Glutamatergic neuron (in vitro differentiated cells): ENCODE measurements at places on chromosomes 12 and 14.

GRCh38 chr14:90624227-90624626 is 192.0 kb downstream of the TTC7B start:
- peaks cover 21% of the 10 kb centered on the region for H3K4me1 ChIP-seq
- H3K36me3 ChIP-seq = peaks cover 9% of the 10 kb centered on the region
- no peak overlapping the region for H3K4me3 ChIP-seq
- H3K27ac ChIP-seq = peak overlapping the region; percentile 81

- peaks cover 9% of the 10 kb centered on the region for H3K4me1 ChIP-seq
- H3K36me3 ChIP-seq = no peaks in the 10 kb centered on the region
- no peak overlapping the region for H3K27ac ChIP-seq
- no peaks in the 10 kb centered on the region for H3K27me3 ChIP-seq
- H3K4me3 ChIP-seq = no peak overlapping the region
Measured at GRCh38 chr14:103880348-103881267, 33.2 kb upstream of the PPP1R13B start.

DNA sequence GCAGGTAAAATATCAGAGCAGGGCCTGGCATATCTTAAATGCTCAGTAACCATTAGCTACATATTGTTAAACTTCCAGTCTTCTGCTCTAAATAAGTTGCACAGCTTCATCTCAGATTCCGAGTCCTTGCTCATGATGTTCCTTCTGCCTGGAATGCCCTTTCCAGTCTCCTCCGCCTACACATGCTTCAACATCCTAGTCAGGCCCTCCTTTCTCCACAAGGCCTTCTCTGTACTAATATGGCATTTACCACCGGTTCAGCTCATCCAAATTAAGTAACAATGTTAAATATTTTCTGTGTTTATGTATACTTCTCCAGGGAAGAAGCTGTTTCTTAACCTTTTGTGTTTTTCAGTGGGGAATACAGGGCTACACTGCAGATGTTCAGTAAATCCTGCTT is 8.5 kb downstream of the DHH start:
- H3K4me1 ChIP-seq = peaks cover 3% of the 10 kb centered on the region
- no peak for DNase-seq
- no peak overlapping the region for H3K27ac ChIP-seq
- no peak overlapping the region for H3K4me3 ChIP-seq
- H3K36me3 ChIP-seq = no peaks in the 10 kb centered on the region

- peaks cover 5% of the 10 kb centered on the region for H3K27me3 ChIP-seq
- H3K36me3 ChIP-seq = no peaks in the 10 kb centered on the region
- DNase-seq = no peak
Measured at GRCh38 chr14:45251912-45252311, 1.1 kb downstream of the MIS18BP1 start.

DNA sequence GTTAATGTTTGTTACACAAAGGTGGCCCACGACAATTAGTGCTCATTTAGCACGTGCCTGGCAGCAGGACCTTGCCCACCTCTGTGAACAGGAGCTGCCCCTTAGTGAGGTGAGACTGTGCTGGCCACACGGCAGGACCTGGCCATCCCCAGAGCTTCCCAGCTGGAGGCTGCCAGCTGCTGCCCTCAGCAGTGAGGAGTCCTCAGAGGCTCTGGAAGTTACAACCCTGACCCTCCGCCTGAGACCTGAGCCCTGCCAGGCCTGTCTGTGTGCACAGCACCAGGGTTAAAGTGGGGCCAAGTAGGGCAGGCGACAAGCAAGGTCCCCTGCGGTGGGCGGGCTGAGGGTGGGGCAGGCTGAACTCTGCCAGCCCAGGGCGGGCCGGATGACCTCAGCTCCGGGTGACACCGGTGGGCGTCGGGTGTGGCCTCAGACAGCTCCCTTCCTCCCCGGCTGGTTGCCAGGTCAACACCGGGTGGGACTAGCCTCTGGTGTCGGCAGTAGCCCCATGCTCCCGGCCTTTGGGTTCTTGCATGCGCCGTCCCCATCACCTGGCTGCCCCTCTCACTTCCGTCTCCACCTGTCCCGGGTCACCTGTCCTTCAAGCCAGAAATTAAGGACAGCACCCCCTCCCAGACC is 9.2 kb upstream of the LBHD2 start:
- peak overlapping the region; percentile 53 for H3K27ac ChIP-seq
- peaks cover 3% of the 10 kb centered on the region for H3K4me1 ChIP-seq
- H3K27me3 ChIP-seq = peaks cover 7% of the 10 kb centered on the region
- no peak for DNase-seq
- no peaks in the 10 kb centered on the region for H3K36me3 ChIP-seq

DNA sequence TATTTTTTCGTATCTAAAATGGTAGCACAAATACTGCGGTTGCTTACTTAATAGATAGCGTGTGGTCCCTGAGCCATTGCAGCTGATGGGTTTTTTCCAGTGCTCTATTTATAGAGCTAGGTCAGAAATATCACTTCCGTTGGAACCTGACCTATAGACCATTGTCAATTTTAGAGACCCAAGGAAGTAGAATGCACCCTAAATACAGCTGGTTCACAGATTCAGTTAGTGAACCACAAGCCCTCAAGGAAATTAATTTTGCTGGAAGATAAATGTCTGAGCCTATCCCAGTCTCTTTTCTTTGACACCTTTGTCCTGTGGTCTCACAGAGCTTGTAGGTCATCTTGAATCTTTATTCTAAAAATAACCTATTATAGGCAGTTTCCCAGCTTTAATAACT is 391.0 kb downstream of the ZFP36L1 start:
- no peaks in the 10 kb centered on the region for H3K27me3 ChIP-seq
- DNase-seq = no peak
- no peak overlapping the region for H3K27ac ChIP-seq
- no peaks in the 10 kb centered on the region for H3K36me3 ChIP-seq
- H3K4me1 ChIP-seq = peaks cover 18% of the 10 kb centered on the region
- H3K4me3 ChIP-seq = no peak overlapping the region

GRCh38 chr12:1939331-1939730 is 20.9 kb upstream of the CACNA2D4 start:
- peaks cover 19% of the 10 kb centered on the region for H3K36me3 ChIP-seq
- peaks cover 4% of the 10 kb centered on the region for H3K4me1 ChIP-seq
- no peak for DNase-seq
- no peak overlapping the region for H3K27ac ChIP-seq
- no peak overlapping the region for H3K4me3 ChIP-seq
- H3K27me3 ChIP-seq = peaks cover 2% of the 10 kb centered on the region

DNA sequence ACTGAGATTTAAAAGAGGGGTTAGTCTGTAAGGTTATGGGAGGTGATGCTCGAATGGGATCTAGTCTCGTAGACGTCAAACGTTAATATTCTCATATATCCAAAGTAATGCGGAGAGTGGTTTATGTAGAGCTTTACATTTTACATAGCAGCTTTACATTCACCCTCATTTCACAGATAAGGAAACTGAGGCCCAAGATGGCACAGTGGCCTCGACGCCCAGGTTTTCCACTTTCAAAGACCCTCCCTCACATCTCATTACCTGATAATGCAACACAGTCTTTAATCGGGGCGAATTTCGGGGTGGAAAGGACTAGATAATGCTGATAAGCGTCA is 450 bp upstream of the TDG start:
- no peak for DNase-seq
- peaks cover 11% of the 10 kb centered on the region for H3K27me3 ChIP-seq
- peaks cover 10% of the 10 kb centered on the region for H3K4me1 ChIP-seq
- no peaks in the 10 kb centered on the region for H3K36me3 ChIP-seq

DNA sequence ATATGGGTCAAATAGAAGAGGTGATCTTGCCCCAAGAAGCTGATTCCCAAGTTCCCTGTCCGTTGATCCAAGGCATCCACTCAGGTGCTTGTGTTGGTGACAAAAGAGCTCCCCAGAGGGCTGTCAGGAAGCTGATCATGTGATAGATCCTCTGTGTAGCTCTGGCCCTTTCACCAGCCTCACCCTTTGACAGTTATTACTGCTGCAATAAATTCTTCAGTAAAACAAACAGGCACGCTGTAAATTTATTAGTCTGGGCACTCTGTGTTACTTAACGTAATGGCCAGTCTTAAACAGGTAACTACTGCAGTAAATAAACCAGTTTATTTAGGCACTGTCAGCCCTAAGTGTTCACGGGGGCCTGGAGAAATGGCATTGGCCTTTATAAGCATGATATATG is 473.9 kb downstream of the BCL11B start:
- H3K27ac ChIP-seq = no peak overlapping the region
- no peaks in the 10 kb centered on the region for H3K27me3 ChIP-seq
- H3K4me1 ChIP-seq = no peaks in the 10 kb centered on the region
- DNase-seq = no peak
- no peak overlapping the region for H3K4me3 ChIP-seq

DNA sequence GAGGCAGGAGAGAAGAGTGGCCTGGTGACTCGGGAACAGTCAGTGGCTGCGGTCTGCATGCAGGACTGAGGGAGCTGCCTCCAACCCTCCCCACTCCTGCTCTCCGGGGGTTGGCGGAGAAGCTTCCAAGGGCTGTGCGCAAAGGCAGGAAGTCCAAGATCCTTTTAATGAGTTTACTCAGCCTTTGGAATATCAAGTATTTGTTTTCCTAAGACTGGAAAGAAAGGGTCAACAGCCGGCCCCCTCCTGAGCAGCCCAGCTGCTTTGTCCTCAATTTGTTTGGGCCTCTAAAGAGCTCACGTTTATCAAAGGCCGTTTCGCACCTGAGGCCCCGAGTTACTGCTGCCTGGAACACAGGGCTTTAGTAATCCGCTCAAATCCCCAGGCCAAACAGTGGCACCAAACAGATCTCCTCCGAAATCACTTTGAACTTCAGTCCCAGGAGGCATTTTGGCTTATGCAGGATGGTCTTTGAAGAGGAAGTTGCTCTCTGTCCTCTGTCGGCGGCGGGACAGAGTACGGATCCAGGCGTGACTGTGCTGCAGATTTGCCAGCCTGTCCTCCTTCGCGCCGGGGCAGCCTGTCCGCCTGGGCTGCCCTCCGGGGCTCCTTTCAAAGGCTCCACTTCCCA is 117.2 kb upstream of the FZD10 start:
- no peaks in the 10 kb centered on the region for H3K4me1 ChIP-seq
- H3K36me3 ChIP-seq = peaks cover 6% of the 10 kb centered on the region
- peaks cover 13% of the 10 kb centered on the region for H3K27me3 ChIP-seq

- DNase-seq = no peak
- no peaks in the 10 kb centered on the region for H3K36me3 ChIP-seq
- H3K4me1 ChIP-seq = no peaks in the 10 kb centered on the region
- no peak overlapping the region for H3K4me3 ChIP-seq
- no peak overlapping the region for H3K27ac ChIP-seq
- H3K27me3 ChIP-seq = no peaks in the 10 kb centered on the region
Measured at GRCh38 chr12:112599871-112600270, 181.1 kb downstream of the PTPN11 start.

DNA sequence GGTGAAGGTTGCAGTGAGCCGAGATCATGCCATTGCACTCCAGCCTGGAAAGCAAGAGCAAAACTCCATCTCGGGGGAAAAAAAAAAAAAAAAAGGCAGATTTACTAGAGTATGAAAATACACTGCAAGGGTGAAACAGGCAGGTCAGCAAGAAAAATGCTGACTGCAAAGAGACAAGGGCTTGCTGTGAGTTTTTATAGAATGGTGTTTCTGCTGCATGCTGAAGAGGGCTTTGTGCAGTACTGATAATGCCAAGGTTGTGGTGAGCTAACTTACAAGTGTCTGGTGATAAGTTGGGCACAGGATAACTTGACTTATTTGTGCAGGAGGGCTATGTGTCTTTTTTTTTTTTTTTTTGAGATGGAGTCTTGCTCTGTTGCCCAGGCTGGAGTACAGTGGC is 25.9 kb upstream of the SRP54 start:
- no peaks in the 10 kb centered on the region for H3K4me1 ChIP-seq
- H3K36me3 ChIP-seq = no peaks in the 10 kb centered on the region
- H3K27ac ChIP-seq = no peak overlapping the region

DNA sequence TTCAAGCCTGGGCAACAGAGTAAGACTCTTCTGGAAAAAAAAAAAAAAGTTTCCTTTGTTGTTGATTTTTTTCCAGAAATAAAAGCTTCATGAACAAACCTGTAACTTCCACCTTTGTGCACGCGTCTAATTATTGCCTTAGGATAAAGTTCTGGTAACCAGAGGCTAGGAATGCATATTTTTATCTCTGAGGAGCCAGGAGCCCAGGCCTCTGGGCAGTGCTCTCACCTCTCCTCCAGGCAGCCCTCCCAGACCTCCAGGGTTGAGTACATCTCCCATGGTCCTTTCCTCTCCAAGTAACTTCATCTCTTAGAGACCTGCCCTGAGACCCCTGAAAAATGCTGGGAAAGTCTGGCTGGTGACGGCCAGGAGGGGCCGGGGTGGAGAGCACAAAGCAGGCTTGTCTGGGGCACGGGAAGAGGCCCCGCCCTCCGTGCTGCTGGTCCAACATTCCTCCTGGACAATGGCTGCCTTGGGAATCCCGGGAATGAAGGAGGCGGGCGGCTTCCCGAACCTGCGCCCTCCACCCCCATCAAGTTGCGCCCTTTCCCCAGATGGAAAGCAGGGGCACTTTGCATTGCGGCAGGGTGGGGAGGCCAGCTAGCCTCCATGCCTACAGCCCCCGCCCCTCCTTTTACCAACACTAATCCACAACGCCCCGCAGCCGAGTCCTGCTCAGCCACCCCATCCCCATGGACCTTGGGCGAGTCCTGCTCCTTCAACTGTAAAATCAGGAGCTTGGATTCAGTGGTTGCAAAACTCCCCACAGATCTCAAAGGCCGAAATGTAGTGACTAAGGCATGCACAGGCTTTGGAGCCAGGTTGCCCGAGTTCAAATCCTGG is 7.3 kb upstream of the FIGNL2 start:
- H3K36me3 ChIP-seq = no peaks in the 10 kb centered on the region
- peak; percentile 59 for DNase-seq
- H3K4me3 ChIP-seq = peak overlapping the region; percentile 84
- peak overlapping the region; percentile 84 for H3K27ac ChIP-seq
- peaks cover 8% of the 10 kb centered on the region for H3K4me1 ChIP-seq
